ENCODE measurements at places on chromosomes 1 and 21.

- no peak for DNase-seq
Measured at GRCh38 chr1:12527564-12527963, 90.4 kb downstream of the DHRS3 start.

- no peak for DNase-seq
Measured at GRCh38 chr1:42639116-42639515, 19.1 kb upstream of the PPIH start.

DNA sequence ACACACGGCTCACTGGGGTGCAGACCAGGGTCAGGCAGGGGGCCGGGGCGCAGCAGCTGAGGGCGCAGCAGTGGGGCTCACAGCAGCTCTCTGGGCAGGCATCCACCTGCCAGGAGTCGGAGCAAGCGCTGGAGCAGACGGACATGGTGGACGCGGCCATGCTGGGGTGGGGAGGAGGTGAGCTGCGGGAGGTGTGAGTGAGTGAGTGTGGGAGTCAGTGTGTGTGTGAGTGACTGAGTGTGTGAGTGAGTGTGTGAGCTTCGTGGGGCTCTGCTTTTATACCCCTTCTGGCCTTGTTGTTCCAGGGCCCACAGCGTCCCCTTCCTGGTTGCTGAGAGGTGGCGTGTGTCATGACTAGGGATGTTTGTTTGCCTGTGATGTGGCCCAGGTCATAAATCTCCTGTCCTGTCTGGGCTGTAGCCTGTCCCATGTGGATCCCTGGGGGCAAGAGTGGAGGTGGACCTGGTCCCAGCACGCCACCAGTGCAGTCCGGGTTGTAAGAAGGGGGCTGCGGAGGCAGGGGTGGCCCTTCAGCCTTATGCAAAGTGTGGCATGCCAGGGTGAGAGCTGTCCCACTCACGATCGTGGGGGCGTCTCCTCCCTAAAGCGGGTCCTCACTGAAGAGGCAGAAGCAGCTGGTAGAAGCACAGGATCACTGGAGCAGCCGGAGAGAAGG, at the start of gene KRTAP10-1:
Gene KRTAP10-1 (minus strand): TSS at position 205 of the 676 bp plus-strand sequence. CDS start 45 bp downstream, at position 160.
- DNase-seq: no peak

DNA sequence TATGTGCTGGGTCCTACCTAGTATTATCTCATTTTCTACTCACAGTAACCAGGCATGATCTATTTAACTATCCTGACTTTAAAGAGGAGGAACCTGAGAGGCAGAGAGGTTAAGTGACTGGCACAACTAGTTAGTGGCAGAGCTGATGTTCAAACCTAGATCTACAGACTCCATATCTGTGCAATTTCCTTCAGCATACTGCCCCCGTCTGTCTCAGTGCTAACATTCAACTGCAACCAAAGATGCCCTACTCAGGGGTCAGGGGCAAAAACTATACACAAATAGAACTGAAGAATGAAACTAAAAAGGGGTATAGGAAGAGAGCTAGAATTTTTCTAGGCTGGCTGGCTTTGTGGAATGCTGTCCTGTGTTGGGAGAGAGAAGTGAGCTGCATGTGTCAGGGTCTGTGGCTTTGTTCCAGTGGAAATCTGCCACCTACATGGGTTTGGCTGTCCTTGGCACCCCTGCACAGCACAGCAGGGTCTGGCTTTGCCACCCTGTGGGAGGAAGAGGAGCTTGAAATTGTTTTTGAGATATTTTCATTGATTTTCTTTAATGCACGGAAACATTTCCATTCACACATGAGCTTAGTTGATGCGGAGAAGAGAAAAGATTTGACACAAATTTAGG, 368.5 kb downstream of the RPS6KC1 start:
- DNase-seq: no peak

All from NCI-H510A treated with DMSO at 0.1 percent for 48 hours (cell line).